Activated CD8-positive, alpha-beta memory T cell treated with anti-CD3 and anti-CD28 coated beads, Interleukin-2, amount 50 U/mL, for 4 hours (primary cell): ENCODE measurements at places on chromosomes 11 and 22.

GRCh38 chr11:106231591-106231990 lies 154.1 kb downstream of the AASDHPPT start:
- no peak for DNase-seq

DNA sequence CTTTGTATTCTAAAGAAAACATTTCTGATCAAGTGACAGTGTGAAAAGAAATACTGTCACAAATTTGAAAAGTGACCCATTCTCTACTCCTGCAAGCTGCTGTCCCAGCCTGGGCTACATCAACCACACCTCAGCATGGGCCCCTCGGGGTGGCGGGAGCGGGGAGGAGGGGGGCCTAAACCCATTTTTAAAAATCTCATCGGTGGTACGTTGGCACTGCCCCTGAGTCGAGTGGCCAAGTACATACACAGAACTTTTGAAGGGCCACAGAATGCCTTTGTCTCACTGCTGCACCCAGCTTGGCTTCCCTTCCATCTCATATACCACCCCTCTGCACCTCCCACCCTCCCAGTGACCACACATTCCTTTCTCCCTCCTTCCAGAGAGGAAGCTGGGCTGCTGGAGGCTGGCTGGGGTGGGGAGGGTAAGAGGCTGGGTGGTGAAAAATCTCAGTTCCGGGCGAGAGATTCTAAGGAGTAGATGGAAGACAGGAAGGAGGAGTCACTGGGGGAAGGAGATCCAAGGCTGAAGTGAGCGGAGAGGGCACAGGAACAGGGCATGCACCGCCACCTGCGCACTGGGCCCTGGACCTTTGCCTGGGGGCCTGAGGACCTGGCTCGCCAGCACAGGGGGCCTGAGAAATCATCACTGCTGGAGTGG lies 21.1 kb downstream of the FXYD6 start:
- no peak for DNase-seq

- DNase-seq = peak; percentile 48
Observed at GRCh38 chr22:38696606-38697424, 3.9 kb downstream of the JOSD1 start.

DNA sequence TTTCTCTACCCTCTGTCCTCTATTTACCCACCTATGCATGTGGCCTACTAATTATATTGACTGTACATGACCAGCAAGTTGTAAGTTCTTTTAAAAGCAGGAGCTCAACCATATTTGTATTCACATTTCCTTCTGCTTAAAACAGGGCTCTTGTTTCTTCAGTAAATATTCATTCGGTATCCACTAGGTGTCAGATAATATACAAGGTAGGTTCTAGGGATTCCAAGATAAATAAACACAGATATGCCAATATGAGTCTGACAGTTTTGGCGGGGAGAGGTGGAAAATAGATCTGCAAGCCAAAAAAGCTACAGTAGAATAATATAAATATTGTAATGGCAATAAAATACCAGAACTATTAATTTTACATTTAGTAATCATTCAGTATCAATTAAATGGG lies 15.3 kb upstream of the RAB30 start:
- no peak for DNase-seq

- no peak for DNase-seq
Observed at GRCh38 chr11:35944503-35945136, 758 bp downstream of the LDLRAD3 start.
